ENCODE measurements at places on chromosomes 11 and 22.

- no peak for DNase-seq
These were observed 276.7 kb upstream of the API5 start for GRCh38 chr11:43035086-43035485.

DNA sequence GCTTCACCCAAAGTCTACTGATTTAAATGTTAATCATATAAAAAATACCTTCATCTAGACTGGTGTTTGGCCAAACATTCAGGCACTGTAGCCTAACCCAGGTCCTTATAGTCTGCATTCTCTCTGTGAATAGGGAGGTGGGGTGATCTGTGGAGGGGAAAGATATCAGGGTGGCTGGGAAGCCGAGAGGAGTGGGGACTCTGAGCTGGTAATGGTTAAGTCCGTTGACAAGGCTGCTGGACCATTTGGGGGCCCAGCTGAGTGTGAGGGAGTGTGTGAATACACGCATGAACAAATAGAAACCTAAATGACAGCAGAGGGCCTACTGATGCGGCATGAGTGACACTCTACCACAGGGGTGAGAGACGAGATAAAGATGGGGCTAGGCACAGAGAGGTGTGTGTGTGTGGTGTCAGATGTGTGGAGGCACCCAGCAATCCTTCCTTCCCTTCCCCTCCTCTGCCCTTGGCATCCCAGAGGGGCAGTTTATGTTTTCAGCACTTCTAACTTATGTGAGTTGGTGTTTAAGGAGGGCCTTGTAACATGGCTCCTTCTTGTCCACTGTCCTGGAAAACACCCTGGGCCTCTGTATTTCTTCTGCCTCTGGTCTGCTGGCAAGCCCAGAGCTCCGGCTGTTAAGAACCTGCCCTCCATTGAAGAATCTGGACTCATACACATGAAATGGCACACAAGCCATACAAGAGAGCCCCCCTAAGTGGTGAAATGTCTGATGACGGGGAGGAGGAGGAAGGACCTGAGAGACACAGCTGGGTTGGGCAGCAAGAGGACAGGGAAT is 249.1 kb upstream of the TBCEL start:
- no peak for DNase-seq

DNA sequence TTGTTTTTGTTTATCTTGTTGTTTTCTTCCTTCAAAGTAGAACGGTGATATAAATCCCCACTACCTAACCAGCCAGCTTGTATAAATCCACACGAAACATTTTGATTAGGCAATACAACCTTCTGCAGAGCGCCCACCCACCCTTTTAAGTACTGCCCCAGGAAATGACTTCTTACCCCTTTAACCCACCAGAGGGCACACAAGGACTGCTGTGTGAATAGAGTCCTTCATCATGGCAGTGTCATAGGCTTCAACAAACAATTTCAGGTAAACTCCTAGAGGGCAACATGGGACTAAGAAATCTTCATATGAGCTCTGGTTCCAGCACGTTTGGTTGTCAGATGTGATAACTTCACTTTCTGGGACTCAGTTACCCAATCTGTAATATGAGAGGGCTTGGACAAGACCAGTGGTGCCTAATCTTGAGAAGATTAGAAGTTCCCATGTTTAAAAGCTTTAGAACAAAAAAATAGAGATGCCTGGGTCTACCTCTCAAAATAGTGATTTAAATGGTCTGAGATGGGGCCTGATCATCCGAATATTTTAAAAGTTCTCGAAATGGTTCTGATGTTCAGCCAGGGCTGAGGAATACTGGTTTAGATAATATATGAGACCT is 56.1 kb downstream of the PIWIL4 start:
- DNase-seq, result no peak

- DNase-seq, result no peak
These were observed 57.4 kb downstream of the NECTIN1 start for GRCh38 chr11:119671561-119672015.

Measured in T-helper 17 cell (primary cell).